ENCODE measurements at places on chromosomes 1 and 21.

- peak; percentile 35 for DNase-seq
Measured at GRCh38 chr1:92356956-92357355, 58.1 kb downstream of the RPAP2 start.

DNA sequence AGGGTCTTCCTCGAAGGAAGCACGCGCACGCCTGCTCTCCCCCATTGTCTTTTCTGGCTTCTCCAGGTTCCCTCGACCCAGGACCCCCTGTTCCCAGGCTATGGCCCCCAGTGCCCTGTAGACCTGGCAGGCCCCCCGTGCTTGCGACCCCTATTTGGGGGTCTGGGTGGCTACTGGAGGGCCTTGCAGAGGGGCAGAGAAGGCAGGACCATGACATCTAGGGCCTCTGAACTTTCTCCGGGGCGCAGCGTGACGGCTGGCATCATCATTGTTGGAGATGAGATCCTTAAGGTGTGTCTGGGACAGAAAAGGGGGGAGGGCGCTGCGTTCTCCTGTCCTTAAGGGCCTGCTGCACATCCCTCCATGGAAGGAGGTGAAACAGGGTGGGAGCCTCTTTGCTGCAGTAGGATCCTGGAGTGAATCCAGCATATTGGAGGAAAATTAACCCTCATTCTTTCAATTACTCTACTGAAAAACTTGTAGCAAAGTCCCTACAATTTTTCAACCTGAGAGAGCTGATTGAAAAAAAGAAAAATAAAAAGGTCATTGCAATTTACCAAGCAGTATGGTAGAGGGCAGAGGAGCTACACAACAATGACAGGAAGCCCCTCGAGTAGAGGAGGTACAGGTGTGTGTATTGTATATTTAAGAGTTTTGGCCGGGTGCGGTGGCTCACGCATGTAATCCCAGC lies 777 bp downstream of the FLAD1 start:
- no peak for DNase-seq

DNA sequence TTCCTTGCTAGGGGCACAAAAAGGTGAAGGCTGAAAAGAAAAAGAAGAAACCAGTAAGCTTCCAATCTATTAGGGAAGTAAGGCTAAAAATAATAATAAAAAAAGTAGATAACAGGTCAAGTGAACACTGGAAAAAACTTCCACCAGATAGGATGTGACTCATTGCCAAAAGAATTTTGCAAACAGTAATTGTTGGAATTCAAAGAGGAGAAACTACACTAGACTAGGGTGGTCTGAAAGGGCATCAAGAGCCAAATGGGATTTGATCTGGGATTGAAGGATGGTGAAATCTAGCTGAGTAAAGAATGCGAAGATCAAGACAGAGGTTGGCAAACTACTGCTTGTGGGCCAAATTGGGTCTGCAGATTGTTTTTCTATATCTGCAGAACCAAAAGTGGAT lies 6.0 kb upstream of the ST6GALNAC3 start:
- DNase-seq: no peak

DNA sequence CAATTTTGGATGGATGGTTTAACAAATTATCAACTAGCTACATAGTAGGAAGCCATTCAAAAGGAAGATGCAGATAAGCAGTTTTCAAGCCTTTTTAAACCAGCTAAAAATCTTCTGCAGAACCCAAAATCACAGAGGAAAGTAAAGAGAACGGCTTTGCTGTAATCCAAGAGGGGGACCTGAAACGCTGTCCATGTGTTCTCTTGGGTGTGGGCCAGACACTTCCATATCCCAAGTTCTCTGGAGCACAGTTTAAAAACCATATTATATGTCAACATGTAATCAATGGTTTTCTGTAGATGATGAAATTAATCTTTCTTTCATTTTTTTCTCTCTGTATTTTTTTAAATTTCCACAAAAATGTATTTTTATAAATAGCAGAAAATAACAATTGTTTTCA lies 90.5 kb downstream of the SELENOF start:
- DNase-seq: no peak

- no peak for DNase-seq
Measured at GRCh38 chr1:165501970-165502348, 41.8 kb upstream of the LRRC52 start.

DNA sequence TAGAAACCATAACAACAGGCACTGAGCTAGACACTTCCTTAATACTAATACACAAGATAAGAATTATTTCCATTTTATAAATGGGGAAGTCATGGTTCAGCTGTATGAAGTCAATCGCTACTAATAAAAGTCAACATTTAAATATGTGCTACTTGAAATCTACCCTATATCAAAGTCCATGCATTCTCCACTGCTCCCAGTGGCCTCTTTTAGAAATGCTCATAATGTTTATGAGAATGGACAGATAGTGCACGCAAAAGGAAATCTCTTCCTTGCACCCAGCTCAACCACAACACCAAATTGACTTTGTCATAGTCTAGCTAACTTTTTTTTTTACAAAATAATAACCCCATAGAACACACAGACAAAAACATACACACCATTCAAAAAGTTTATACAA lies 281.7 kb upstream of the CXADR start:
- no peak for DNase-seq

DNA sequence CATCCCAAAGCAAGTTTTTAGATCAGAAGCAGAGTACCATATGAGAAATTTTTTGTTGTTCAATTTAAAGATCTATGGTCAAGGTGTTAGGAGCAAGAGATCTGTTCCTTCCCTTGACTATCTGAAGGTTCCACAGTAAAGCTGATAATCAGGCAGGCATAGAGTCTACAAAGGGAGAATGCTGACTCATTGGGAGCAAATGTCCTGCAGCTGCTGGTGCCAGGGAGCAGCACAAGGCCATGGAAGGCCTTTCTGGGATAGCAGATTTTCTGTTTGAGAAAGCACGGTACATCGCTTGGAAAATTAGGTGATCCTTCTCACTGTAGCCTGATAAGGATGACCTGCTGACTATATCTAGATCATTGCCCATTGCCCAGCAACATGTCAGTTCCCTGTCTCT lies 210.1 kb upstream of the C1orf87 start:
- peak; percentile 26 for DNase-seq

GRCh38 chr1:100866041-100866900 lies 28.4 kb downstream of the EXTL2 start:
- DNase-seq: peak; percentile 27

DNA sequence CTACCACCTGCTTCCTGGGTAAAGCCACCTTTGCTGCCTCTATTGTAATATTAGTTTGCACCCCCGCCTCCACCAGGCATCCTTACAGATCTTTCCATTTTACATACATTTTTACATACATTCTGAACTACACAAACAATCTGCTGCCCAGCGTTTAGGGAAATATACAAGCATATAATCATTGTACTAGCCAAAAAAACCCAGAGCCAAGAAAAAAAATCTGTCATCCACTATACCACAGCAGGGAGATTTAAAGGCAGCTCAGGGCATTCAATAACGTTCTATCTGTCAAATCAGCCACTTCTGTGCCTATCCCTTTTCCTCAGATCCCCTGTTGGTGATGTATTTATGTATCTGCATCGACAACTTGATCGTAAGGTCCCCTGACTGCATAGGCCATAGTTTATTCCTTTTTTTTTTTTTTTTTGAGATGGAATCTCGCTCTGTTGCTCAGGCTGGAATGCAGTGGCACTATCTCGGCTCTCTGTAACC lies 43.0 kb downstream of the GNG12 start:
- DNase-seq: no peak

DNA sequence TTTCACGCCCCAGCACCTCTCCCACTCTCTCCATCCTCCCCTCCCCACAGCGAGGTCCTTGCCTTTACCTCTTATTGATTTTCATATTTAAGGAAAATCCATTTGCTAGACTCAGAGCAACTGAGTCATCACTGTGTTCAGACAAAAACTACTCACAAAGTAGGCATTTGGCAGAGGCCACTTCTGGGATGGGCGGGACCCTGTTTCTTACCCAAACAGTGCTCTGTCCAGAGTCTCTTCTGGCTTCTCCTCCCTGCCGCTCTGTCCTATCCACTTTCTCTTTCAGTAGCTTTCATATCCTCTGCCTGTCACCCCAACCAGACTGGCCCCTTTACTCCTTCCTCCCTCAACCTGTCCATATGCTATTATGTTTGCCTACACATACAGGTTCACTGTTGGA lies 2.4 kb upstream of the NAV1 start:
- DNase-seq: peak; percentile 87

Measured in AG20443 (cell line).